ENCODE measurements at places on chromosomes 3 and 15.
A peak's percentile ranks its signal among the peaks of the same experiment; 100 is the strongest.

DNA sequence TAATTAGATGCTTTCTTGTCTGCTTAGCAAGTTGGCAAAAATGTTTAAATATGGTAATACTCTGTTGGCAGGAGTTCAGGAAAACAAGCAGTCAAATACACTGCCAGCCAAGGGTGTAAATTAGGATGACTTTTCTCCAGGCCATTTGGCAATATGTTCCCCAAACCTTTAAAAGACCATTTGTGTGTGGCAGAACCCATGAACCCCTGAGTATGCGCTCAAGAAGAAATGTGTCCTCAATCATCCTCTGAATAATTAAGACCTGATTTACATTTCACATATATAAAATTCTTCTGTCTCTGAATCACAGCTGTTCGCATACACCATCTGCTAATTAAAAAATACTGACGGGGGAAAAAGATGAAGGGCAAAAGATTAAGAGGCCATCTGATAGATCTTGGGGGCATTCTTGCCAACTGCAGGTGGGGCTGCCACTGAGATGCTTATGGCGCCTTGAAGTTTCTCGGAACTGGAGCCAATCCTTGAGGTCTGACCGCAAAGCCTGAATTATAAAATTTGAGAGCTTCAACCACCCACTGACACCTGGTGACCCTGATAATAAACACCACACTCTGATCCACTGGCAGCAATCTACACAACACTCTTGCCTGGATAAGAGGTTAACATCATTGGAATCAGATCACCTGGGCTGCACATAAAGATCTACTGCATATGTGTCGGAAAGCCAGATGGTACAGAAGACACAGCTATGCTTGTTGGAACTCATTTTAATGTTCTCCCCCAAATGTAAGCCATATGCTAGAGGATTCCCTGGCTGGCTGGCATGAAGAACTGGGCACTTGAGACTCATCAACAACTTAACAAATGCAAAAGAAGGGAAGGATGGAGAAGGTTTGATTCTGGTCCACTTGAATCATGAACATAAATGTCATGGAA, 190.6 kb downstream of the OSBPL10 start:
- no peak for DNase-seq

GRCh38 chr15:92415639-92416297, 22.1 kb downstream of the ST8SIA2 start:
- no peak for DNase-seq

GRCh38 chr3:9468460-9468859, 71.0 kb downstream of the SETD5 start:
- DNase-seq, result no peak

GRCh38 chr15:73518876-73519733, 76.1 kb downstream of the REC114 start:
- DNase-seq, result peak; percentile 10

- DNase-seq, result peak; percentile 4
Observed at GRCh38 chr3:153970741-153971347, 150.3 kb upstream of the ARHGEF26 start.

DNA sequence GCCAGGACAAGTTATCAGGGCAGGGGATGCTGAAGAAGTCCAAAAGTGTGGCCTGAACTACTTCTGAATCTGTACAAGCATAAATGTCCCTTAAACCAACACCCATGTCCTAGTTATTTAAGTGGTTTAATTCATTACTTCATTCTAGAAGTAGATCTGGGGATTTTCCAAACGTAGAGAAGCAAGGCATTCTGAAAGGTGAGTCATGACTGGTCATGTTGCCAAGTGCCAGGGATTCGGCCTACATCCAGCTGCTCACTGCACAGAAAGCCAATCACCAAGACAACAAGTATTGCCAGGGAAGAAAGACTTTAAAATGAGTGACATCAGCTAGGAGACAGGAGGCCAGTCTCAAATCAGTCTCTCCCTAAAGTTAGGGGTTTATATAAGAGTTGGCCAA, 396.6 kb downstream of the GABRB3 start:
- DNase-seq, result no peak

GRCh38 chr15:94083467-94084052, 147.8 kb upstream of the MCTP2 start:
- no peak for DNase-seq

DNA sequence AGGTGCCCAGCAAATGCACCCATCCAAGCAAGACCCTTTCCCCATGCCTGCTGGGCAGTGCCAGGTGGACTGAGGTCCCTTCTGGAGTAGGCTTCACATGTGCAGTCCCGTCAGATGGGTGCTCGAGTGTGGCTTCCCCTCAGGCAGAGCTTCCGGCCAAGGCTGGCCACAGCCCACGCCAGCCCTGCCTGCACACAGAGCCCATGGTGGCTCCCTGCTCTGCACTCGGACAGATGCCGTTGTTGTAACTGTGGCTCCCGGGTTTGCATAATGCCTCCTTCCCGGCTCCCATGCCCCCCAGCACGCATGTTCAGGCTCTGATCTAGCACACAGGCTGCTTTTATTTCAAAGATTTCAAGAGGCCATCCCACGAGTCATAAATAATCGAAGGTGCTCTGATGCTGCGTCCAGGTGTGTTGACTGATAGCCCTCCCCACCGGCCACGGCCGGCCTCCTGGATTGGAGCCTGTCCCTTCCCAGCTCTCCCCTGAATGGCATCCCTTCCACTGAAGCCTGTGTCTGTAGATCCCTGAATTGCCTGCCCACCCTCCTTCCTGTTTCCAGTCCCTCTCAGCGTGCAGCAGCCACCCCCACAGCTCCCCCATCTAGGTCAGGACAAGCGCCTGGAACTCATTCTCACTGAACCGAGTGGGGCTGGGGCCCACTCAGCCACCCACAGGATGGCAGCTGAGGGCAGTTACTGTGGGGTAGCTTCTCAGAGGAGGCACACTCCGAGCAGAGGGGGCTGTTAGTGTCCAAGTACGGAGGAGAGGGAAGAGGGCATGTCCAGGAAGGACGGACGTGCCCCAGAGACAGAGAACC, 100.0 kb upstream of the LINGO1 start:
- DNase-seq, result no peak

DNA sequence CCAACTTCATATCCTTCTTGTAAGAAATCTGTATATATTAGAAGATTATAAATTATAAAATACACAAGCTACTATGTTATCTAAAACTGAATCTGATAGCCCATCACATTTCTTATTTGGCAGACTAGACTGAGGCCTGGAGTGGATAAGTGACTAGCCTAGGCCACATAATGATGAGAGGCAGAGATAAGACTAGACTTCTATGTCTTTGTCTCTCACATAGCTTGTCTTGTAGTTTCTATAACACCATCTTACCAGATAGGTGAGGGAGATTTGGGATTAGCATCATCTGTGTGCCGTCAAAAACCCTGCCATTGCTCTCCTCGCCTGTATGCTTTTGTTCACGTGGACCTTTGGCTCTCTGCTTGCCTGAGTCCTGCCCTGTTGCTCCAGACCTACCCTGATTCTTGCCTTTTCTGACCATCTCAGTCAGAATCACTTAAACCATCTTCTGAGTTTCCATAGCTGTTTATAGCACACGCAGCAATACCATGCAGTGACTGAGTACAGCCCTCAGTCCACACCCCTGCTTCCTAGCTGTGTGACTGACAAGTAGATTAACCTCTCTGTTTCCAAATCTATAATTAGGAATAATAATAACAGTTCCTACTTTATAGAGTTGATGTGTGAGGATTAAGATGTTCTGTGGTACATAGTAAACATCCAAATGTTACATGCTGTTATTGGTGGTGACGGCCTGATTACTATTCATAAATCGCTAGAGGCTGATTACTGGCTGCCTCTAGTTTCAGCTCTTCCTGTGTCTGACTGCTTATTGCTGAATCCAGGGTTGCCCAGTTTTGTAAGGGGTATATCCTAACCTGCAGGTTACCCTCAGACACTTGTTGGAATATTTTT, 49.7 kb downstream of the PDE8A start:
- no peak for DNase-seq

DNA sequence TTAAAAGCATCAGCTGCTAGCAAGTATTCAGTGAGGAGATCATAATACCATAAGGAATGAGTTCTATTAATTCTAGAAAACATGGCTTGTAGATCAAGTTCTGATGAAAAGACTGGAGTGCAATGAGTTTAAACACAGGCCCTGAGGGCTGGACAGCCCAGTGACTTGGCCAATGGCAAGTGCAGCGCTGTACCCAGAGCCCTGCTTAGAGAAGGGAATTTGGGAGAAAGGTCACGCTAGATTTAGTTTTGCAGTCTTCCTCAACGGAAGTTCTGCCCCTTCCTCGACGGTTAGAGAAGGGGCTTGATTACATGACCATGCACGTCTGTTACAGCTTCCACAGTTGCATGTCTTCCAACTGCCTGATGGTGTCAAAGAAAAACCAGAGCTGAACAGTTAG, 4.0 kb downstream of the TMEM212 start:
- DNase-seq, result no peak

GRCh38 chr15:91338766-91339165, 238.7 kb downstream of the SV2B start:
- peak; percentile 18 for DNase-seq

DNA sequence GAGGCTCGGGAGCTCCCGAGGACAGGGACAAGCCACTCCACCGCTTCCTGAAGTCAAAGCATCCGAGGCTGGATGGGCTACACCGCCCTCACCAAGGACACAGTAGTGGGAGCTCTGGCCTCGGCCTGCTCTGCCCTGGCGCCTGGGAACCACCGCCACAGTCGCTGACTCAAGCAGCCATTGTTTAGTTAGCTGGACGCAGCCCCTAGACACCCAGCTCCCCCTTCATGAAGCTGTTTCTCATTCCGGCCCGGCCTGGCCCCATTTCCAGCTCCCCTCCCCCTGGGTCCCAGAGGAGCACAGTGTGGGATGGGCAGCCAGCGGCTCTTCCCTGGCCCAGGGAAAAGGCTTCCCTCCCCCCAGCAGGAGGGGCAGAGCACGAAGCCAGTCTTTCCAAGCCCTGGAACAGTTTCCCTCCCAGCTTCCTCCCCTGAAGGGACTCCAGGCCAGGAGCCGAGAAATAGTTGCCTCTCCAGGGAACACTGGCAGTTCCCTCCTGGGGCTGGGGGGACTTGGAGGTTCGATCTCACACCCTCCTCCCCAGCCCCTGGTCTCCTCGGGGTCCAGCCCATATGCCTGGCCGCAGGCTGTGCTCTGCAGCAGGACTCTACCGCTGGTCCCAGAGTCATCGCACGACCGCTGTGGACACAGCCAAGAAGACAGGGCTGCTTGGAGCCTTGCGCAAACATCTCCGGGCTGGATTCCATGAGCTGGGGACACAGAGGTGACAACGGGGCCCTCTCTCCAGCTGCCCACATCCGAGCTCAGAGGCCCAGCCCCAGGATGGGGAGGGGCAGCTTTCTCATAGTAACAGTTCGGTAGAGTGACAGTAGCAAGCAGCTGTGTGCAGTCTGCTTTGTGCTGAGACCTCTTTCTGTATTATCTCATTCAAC, 10.0 kb downstream of the PLXND1 start:
- DNase-seq, result peak; percentile 25

GRCh38 chr3:159821110-159821509, 167.5 kb upstream of the IL12A start:
- no peak for DNase-seq

- no peak for DNase-seq
Observed at GRCh38 chr3:58029842-58030584, 21.8 kb downstream of the FLNB start.

- DNase-seq, result no peak
Observed at GRCh38 chr3:29348316-29348715, 67.4 kb downstream of the RBMS3 start.

DNA sequence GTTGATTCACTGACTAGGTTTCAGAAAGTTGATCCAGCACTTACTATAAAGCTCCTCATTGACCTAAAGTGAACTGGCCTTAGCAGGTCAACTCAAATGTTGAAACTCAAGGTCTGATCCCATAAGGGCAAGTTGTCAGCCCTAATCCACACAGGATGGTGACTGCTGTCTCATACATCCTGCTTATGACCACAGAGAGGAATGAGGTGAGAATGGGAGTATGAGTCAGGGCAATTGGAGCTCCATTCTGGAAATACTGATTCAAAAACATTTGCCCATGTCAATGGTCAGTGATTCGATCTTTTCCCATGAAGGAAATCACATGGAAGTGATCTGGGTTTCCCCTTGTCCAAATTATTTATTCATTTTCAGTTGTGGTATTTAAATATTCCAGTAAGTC, 78.7 kb downstream of the ZNF385D start:
- no peak for DNase-seq

GRCh38 chr3:4714045-4714444, 220.9 kb downstream of the ITPR1 start:
- no peak for DNase-seq

- no peak for DNase-seq
Observed at GRCh38 chr3:124346487-124346886, 354.6 kb upstream of the ROPN1 start.

DNA sequence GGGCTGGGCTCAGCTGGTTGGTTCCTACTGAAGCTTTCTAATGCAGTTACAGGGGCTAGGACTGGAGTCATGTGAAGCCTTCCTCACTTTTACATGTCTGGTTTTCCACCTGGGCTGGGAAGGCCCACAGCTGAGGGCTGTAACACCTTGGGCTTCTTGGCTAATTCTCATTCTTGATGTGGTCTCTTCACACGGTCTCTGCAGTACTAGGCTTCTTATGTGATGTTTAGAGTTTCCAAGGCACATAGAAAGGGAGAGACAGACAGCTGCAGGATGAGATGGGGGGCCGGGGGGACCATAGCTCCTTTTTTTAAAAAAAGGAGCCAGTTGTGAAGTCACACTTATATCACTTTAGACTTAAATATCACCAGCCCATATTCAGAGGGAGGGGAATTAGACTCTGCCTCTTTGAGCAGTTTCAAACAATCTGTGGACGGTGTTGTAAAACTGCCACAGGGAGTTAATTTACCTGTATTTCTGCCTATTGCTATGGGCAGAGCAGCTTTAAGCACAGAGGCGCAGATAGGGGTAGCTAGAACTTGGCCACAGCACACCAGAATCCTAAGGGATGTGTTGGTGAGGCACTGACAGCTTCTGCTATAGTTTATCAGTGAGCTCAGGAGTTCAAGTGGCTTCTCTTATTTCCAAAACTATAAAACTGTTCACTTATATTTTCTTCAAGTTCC, 46.7 kb downstream of the NKIRAS1 start:
- no peak for DNase-seq

GRCh38 chr3:169661361-169662131, 2.0 kb downstream of the MECOM start:
- peak; percentile 21 for DNase-seq

DNA sequence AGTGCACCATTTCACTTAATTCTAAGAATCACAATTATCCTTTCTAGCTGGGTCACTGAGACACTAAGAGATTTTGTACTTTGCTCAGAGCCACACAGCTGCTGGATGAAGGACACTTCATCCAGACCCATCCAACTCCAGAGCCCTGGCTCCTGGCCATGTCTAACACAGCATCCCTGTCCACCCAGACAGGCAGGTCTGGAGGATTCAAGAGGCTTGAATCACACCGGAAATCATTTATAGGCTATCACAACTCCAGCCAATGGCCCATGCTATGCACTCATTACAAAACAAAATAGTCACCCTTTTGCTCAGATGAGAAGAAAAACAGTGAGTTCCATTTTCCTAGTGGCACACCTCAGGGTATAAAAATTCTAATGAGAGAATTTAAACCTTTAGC, 198.2 kb upstream of the LMCD1 start:
- no peak for DNase-seq

All from natural killer cell (primary cell).